ENCODE measurements at places on chromosomes 3 and 15.

DNA sequence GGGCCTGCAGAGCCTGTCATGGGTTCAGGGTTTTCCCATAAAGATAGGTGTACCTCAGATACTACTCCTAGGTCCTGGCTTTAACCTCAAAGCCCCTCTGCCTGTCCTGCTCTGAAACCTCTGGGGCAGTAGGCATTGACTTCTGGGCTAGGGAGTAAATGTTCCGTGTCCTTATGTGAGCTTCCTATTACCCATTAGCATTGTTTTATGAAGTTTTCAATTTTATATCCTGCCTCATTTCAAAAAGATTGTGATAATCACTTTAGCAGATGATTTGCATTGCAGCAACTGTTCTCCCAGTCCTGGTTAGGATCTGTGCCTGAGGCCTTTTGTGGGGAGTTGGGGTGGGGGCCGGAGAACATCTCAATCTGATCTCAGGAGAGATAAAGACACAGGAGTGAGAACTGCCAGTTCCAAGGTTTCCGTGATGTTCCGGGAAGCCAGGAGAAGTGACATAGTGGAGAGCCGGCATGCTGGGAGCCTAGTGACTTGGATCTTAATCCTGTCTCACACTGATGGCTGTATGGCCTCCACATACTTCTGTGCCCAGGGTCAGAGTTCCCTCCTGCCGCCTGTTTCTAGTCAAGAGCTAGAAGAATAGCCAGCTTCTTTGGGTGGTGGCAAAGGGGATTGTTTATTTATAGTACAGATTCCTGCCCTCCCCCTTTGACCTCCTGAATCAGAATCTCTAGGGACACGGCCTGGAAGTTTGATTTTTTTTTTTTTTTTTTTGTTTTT is 10.6 kb downstream of the TPM1 start:
- no peaks in the 10 kb centered on the region for H3K27me3 ChIP-seq
- H3K4me3 ChIP-seq: no peak overlapping the region
- peaks cover 7% of the 10 kb centered on the region for H3K36me3 ChIP-seq
- peaks cover 10% of the 10 kb centered on the region for H3K4me1 ChIP-seq
- no peak overlapping the region for H3K27ac ChIP-seq

DNA sequence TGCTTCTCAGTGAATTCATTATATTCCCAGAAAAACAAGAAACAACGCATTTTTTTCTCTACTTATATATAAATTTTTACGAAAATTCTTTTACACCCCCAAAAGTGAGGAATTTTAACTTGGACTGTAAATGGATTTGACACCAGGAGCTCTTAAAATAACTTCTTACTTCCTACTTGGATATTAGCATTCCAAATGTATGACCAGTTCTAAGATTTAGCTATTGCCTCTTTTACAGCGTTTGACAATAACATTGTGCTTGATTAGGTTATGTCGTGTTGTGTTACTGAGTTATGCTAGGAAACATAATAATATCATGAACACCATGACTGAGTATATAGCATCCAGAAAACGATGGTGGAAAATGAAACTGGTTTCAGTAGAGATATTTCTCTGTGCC is 177.0 kb downstream of the CNTN6 start:
- no peak for DNase-seq
- no peak overlapping the region for H3K4me3 ChIP-seq
- no peaks in the 10 kb centered on the region for H3K4me1 ChIP-seq

GRCh38 chr15:63719281-63719680 is 114.5 kb downstream of the HERC1 start:
- no peaks in the 10 kb centered on the region for H3K27me3 ChIP-seq
- DNase-seq: no peak
- peaks cover 65% of the 10 kb centered on the region for H3K36me3 ChIP-seq
- no peaks in the 10 kb centered on the region for H3K4me1 ChIP-seq

DNA sequence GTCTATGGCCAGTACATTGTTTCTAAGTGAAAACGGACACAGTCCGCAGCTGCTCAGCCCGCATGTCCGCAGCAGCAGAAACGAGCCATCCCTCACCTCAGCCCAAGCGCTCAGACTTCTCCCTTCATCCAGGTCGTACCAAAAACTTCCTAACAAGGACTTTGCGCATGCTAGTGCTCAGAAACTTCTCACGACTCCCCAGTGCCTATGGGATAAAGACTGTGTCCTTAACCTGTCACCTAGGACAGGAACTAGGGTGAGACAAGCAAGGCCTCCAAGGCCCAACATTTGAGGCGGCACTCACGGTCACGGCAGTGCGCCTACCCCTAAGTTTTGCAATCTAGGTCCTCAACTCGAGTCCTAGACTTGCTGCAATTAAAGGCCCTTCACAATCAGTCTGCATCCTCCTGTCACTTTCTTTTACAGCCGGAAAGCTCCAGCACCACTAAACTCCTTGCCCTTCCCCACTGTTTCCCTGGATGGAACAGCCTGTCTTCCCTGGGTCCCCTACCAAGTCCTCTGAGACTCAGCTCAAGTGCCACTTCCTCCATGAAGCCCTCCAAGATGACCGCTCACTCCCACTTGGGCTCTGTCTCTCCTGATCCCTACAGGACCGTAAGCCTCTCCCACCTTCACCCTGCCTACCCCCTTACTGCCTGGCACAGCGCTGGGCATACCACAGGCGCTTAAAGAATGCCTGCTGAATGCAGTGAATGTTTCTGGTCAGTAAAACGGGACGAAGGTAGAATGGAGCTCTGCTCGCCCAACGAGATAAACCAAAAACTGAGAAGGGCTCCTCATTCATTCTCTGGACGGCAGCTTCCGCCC is 1.2 kb downstream of the CLN6 start:
- peak overlapping the region; percentile 93 for H3K4me3 ChIP-seq
- no peaks in the 10 kb centered on the region for H3K36me3 ChIP-seq
- H3K27me3 ChIP-seq: no peaks in the 10 kb centered on the region
- peaks cover 52% of the 10 kb centered on the region for H3K4me1 ChIP-seq
- peak overlapping the region; percentile 73 for H3K27ac ChIP-seq
- DNase-seq: no peak

DNA sequence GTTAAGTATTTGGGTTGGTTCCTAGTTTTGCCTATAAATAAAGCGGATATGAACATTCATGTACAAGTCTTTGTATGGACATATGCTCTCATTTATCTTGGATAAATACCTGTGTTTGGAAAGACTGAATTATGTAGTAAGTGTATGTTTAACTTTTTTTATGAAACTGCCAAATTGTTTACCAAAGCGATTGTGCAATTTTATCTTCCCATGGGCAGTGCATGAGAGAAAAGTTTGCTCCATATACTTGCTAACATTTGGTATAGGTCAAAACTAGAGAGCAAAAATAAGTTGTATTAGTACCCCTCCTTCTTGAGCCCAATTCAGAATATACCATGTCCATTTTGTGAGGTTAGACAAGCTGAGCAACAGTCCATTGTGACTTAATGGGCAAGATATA is 502.6 kb downstream of the SQOR start:
- DNase-seq: no peak
- H3K4me1 ChIP-seq: no peaks in the 10 kb centered on the region
- no peak overlapping the region for H3K27ac ChIP-seq
- no peaks in the 10 kb centered on the region for H3K27me3 ChIP-seq
- no peak overlapping the region for H3K4me3 ChIP-seq
- no peaks in the 10 kb centered on the region for H3K36me3 ChIP-seq

DNA sequence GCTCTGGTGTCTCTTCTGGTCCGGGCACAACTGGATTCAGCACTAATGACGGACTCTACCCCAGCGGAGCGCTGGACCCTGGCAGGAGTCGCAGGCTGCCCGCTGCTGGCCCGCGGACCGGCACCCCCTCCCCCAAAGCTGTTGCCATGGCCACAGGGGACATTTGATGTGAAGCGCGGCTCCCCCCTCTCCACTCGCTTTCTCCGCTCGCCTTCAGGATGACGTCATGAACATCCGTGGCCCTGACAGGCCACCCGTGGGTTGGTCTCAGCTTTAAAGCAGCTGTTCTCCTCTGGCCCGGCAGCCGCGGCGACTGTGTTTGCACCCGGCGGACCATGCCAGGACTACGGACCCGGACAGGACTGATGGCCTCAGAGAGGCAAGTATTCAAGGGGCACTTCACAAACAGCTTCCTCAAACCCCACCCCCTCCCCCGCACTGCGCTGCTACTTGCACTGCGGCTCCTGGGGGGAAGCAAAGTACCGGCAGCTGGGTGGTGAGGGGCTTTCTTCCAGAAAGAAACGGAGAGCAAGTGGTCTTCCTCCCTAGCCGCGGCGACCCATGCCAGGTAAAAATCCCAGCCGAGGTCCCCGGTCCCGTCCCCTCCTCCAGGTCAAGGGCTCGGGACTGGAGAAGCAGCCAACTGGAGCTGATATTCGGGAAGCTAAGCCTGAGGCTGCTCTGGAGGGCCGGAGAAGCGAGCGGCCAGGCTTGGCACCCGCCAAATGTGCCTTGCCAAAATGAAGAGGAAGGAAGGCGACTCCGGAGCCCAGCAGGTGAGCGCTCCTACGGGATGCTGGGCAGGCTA is 16.6 kb upstream of the AEN start:
- no peak for DNase-seq
- H3K27ac ChIP-seq: no peak overlapping the region
- peaks cover 46% of the 10 kb centered on the region for H3K27me3 ChIP-seq
- no peak overlapping the region for H3K4me3 ChIP-seq
- H3K4me1 ChIP-seq: no peaks in the 10 kb centered on the region

GRCh38 chr3:77186728-77187127 is 146.8 kb downstream of the ROBO2 start:
- no peak for DNase-seq
- no peaks in the 10 kb centered on the region for H3K36me3 ChIP-seq
- H3K27me3 ChIP-seq: no peaks in the 10 kb centered on the region
- H3K27ac ChIP-seq: no peak overlapping the region
- no peaks in the 10 kb centered on the region for H3K4me1 ChIP-seq

GRCh38 chr15:39075311-39075710 is 505.6 kb upstream of the THBS1 start:
- no peak for DNase-seq
- no peaks in the 10 kb centered on the region for H3K4me1 ChIP-seq
- H3K27me3 ChIP-seq: no peaks in the 10 kb centered on the region
- H3K36me3 ChIP-seq: no peaks in the 10 kb centered on the region
- no peak overlapping the region for H3K4me3 ChIP-seq
- H3K27ac ChIP-seq: no peak overlapping the region

- no peaks in the 10 kb centered on the region for H3K36me3 ChIP-seq
- no peak overlapping the region for H3K27ac ChIP-seq
- H3K4me3 ChIP-seq: no peak overlapping the region
- no peaks in the 10 kb centered on the region for H3K27me3 ChIP-seq
- H3K4me1 ChIP-seq: no peaks in the 10 kb centered on the region
These were observed 119.8 kb downstream of the PDCD6IP start for GRCh38 chr3:33918126-33918756.

DNA sequence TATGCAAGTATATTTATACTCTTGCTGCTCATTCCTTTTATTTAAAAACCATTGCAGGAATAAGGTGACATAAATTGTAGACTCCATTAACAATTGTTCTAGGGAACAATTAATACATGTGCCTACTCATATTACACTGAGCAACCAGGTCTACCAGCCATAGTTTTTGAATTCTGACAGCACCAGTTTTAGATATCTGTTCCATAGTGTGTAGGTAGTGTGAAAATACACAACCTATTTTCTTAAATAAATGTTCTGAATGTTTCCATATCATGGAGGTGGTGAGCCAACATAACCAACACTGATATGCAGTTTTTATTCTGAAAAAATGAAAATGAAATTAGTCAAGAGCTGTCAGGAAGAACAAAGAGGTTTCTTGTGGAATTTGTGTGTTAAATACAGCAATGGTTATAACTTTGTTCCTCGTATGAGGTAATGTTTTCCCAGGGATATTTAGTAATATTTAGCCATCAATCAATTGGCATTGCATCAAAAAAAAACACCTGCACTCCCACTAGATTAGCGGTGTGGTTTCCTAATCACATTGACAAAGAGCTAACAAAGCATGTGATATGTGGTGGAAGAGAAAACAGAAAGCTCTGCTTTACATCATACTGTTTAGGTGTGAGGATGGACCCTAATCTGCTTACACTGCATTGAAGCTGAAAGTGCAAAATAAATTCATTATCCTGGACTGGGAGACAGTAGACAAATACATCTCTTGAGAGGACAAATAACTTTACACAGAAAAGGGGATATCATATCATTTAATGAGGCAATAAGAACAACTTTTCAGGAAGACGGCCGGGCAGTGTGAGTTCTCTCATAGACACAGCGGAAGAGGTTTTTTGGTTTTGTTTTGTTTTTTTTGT is 369.5 kb upstream of the THBS1 start:
- DNase-seq: no peak
- H3K27ac ChIP-seq: no peak overlapping the region
- no peaks in the 10 kb centered on the region for H3K4me1 ChIP-seq
- H3K36me3 ChIP-seq: no peaks in the 10 kb centered on the region
- H3K27me3 ChIP-seq: peaks cover 3% of the 10 kb centered on the region

GRCh38 chr15:84981711-84982300 is at the start of gene PDE8A:
PDE8A (plus strand) TSS chr15:84981856; CDS start chr15:84982163, 307 bp downstream.
- no peaks in the 10 kb centered on the region for H3K27me3 ChIP-seq
- no peaks in the 10 kb centered on the region for H3K36me3 ChIP-seq
- H3K4me1 ChIP-seq: peaks cover 26% of the 10 kb centered on the region
- H3K4me3 ChIP-seq: peak within 1 kb of the TSS; percentile 96
- H3K27ac ChIP-seq: peak within 1 kb of the TSS; percentile 92
- peak; percentile 44 for DNase-seq

GRCh38 chr3:71492974-71493771 is 90.4 kb downstream of the FOXP1 start:
- no peak for DNase-seq
- H3K27me3 ChIP-seq: no peaks in the 10 kb centered on the region
- peaks cover 17% of the 10 kb centered on the region for H3K36me3 ChIP-seq
- peaks cover 30% of the 10 kb centered on the region for H3K4me1 ChIP-seq
- no peak overlapping the region for H3K27ac ChIP-seq
- no peak overlapping the region for H3K4me3 ChIP-seq

GRCh38 chr15:63339006-63339766 is 42.5 kb downstream of the CA12 start:
- H3K27me3 ChIP-seq: no peaks in the 10 kb centered on the region
- H3K4me1 ChIP-seq: no peaks in the 10 kb centered on the region
- no peaks in the 10 kb centered on the region for H3K36me3 ChIP-seq
- DNase-seq: no peak
- no peak overlapping the region for H3K27ac ChIP-seq

DNA sequence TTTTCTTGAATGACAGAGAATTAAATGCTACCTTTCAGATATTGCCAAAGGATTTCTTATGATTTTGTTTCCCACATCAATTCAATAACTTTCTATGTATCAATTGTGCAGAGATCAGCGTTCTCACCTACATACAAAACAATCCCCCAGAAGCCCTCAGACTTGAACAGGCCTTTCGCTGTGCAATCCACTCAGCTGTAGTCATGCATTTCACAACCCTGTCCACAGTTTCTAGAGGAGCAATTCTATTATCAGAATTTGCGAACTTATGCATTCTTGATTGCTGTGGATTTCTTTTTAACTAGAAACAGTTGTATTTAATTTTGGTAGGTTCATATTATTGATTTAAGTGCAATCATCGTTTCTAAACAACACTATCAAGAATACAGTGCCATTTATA is 13.7 kb upstream of the ALCAM start:
- H3K4me1 ChIP-seq: peaks cover 66% of the 10 kb centered on the region
- peak overlapping the region; percentile 73 for H3K4me3 ChIP-seq
- no peaks in the 10 kb centered on the region for H3K36me3 ChIP-seq
- H3K27me3 ChIP-seq: no peaks in the 10 kb centered on the region
- H3K27ac ChIP-seq: peak overlapping the region; percentile 70

GRCh38 chr3:89923921-89924610 is 816.6 kb downstream of the EPHA3 start:
- no peak overlapping the region for H3K4me3 ChIP-seq
- no peak for DNase-seq
- H3K36me3 ChIP-seq: no peaks in the 10 kb centered on the region

GRCh38 chr3:106560451-106560966 is 691.7 kb upstream of the CBLB start:
- peaks cover 10% of the 10 kb centered on the region for H3K4me1 ChIP-seq
- H3K27me3 ChIP-seq: no peaks in the 10 kb centered on the region
- H3K4me3 ChIP-seq: no peak overlapping the region
- no peaks in the 10 kb centered on the region for H3K36me3 ChIP-seq
